ENCODE measurements at places on chromosomes 2 and 18.

GRCh38 chr18:33269223-33269622, 171.3 kb downstream of the CCDC178 start:
- no peak for DNase-seq

DNA sequence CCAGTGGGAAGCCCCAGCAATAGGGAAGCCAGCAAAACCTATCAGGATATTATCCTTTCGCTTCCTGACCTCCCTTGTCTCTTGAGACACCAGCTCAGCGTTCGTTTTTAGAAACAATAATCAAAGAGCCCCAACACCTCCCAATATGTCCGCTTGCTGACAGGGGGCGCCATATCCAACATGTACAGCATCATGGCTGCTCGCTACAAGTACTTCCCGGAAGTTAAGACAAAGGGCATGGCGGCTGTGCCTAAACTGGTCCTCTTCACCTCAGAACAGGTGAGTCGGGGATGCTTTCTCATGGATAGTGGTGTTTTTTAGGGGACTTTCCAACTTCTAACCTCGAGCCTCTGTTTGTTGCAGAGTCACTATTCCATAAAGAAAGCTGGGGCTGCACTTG, 28.7 kb downstream of the GAD1 start:
- DNase-seq: no peak

- no peak for DNase-seq
Measured at GRCh38 chr18:75790111-75790510, 362.6 kb upstream of the SMIM21 start.

DNA sequence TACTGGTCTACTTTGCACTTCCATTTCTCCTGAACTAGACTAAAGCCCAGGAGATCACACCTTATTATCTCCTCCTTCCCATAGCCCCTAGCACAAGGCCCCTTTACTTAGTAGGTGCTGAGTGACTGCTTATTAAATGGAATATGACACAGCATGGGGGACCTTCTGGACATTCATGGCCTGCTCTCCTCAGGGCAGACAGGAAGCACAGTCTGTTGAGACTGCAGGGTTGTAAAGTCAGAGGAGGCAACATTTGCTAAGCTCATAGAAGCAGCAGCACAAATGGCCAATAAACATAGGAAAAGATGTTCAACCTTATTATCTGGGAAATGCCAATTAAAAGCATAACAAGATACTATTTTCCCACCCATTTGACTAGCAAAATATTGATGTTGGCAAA, 75.3 kb downstream of the DNMT3A start:
- no peak for DNase-seq

- DNase-seq: no peak
Measured at GRCh38 chr2:66346231-66346664, 88.7 kb upstream of the MEIS1 start.

GRCh38 chr2:174996622-174997021, 8.6 kb downstream of the CHN1 start:
- no peak for DNase-seq

GRCh38 chr2:136324966-136325365, 207.0 kb upstream of the CXCR4 start:
- DNase-seq: no peak

DNA sequence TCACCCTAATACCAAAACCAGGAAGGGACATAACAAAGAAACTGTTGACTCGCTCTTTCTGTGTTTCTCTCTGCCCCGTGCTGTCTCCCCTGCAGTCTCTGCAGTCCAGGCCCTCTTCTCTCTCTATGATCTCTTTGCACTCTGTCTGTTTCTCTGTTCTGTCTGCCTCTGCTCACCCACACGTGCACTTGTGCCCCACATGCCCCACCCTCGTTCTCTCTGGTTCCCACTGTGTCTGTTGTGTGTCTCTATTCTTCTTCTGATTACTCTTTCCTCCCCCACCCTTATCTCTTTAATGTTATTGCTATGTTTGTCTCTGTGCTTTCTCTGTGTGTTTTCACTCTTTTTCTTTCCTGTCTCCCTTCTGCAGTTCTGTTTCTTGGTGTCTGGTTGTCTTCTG, 54.0 kb downstream of the NAT8 start:
- no peak for DNase-seq

GRCh38 chr2:109143214-109144187, 14.5 kb downstream of the SH3RF3 start:
- DNase-seq: peak; percentile 57

GRCh38 chr2:48852938-48853337, 97.4 kb upstream of the LHCGR start:
- DNase-seq: no peak

GRCh38 chr2:182715121-182715891, 751 bp upstream of the DNAJC10 start:
- DNase-seq: no peak

DNA sequence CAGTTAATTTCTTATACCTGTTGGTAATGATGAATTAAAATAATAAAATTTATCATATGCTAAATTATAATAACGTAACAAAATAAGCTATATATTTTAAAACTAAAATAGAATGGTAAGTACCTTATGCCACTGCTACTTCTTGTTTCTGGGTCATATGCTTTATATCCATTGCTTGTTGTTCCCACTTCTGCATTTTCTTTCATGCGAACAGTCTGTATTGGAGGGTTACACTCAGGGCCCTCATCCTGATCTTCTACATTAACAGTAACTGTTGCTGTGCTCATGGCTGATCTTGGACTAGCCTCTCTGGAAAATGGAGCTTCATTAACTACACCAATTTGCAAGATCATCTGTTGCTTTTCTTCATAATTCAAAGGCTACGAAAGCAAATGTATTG, 22.2 kb downstream of the DSC2 start:
- DNase-seq: no peak

DNA sequence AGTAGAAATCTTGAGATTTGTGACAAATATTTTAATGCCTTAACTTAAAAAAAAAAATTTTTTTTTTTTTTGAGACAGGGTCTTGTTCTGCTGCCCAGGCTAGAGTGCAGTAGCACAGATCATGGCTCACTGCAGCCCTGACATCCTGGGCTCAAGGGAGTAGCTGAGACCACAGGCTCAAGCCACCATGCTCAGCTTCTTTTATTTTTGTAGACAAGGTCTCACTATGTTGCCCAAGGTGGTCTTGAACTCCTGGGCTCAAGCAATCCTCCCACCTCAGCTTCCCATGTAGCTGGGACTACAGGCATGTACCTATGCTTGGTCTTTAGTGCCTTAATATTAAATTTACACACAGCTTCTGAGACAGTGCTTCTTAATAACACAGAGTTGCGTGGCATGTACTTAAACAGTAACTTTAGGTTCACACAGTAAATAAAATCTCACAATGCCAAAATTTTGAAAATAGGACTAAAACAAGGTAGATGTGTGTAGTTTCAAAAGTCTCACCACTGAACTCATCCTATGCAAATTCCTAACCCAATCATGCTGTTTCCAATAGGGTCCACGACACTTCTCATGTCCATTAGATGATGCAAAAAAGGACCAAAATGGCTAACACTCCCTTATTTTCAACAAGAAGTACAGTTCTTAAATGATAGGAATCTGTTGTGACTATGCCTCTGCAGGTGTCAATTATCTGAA, 4.1 kb downstream of the HSPD1 start:
- no peak for DNase-seq

GRCh38 chr2:178912416-178913048, 105.3 kb upstream of the TTN start:
- DNase-seq: no peak

GRCh38 chr2:61262699-61263098, 100.7 kb downstream of the C2orf74 start:
- no peak for DNase-seq

- DNase-seq: no peak
Measured at GRCh38 chr2:62013641-62014040, 108.2 kb downstream of the COMMD1 start.

DNA sequence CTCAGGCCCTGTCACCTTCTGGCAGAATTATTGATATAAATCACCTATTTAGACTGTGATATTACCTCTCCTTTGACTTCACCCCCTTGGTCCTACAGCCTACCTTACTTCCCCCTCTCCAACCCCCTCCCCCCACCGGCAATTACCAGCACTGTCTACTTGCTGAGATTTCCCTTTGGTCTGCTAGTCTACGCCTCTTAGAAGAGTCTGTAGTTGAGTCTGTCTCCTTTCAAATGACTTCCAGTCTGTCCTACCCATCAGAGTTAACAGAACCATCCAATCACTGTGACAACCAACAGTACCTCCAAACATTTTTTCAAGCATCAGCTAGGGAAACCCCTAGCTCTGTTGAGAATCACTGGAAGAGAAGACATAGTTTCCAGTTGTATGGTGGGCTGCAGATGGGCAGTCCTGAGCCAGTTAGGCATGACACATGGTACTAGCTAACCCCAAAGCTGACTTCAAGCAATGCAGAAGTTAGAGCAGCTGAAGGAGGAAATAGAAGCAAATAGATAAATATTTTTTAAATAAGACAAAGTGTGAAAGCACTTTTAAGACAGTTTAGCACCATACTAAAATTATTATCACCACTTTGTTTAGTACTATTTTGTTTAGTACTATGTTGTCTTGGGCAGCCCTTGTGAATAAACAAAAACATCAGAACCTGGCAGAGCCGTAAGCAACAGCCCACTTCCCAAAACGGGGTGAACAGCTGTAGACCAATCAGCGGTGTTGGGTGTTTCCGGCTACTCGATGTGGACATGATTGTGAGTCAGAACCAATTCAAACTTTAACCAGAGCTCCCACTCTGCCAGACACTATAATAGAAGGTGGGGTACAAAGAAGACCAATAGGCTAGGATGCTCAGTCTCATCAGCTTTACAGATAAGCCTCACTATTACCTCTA, 2.7 kb upstream of the ASNSD1 start:
- peak; percentile 12 for DNase-seq

DNA sequence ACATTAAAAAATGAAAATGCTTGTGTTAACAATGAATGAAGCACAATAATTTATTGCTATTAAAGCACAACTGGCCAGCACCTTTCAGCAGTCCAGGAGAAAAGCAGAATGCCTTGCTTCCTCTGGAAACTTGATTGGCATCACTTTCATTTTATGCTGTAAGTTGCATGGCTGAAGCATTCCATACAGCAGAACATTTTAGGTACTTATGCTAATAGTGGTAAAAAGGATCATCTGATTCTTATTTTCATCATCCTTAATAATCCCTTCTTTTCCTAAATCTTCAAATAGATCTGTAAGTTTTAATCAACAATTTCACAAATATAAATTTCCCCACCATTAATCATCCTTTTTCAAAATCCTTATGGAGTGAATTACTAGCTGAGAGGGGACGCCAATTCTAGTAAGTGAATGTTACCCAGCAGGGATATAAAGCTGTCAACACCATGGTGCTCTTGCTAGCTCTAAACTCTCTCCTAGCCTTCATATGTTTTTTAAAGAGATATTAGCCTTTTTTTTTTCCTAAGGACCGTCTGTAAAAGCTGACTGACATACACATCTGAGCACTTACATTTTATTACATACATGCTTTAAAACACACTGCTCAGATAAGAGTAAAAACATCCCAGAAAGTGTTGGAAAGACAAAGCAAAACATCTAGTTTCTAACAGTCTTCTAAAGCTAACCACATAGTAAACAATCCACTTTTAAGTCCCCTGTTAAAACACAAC, 5.3 kb downstream of the SATB2 start:
- no peak for DNase-seq

DNA sequence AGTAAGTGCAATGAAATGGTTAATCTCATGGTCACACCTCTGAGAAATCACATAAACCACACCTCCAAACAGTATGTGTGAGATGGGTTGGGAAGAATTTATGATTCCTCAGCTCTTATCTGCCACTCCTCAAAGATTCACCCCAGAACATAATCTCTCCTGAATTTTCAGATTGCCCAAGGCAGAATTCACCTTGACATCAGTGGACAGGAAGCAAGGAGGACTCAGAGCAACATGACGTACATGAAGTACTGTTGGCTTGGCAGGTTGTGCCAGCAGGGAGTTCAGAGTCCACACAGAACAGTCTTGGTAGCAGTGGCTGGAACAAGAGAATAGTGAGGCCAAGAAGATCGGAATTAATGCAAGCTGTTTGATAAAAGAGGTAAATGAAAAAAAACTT, 31.7 kb upstream of the CYBRD1 start:
- DNase-seq: no peak

DNA sequence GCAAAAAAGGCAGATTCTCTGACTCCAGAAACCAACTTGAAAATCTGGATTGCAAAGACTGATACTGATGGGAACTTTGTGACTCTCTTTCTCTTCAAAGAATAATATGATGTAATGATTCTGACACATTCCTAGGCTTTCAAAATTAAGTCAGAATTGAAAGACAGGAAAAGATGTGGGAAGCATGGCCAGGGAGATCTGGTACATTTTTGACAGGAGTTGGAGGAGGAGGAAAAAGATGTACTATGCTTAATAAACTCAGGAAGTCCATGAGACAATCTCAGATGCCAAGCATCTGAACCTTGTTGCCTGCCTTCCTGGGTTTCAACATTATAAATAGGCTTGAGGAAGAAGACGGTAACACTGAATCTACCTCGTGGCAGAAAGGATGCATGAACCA, 34.2 kb downstream of the KLF7 start:
- no peak for DNase-seq

DNA sequence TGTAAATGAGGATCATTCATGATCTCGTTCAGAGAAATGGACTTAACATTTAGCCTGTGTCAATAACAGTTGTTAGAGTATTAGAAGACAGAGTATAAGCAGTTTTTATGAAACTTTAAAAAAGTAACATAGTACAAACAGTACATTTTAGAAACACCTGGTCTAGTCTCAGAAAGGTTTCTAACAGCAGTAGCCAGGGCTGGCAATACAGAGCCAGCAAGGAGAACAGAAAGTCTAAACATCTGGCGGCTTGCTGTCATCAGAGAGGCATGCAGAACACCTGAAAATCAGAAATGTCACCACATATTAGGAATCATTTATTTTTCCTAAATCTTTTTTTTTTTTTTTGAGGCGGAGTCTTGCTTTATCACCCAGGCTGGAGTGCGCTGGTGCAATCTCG, 50.1 kb downstream of the RPL31 start:
- no peak for DNase-seq

GRCh38 chr2:62489162-62489561, 16.8 kb downstream of the TMEM17 start:
- no peak for DNase-seq

- DNase-seq: no peak
Measured at GRCh38 chr2:118801151-118801550, 46.3 kb downstream of the EN1 start.

- DNase-seq: no peak
Measured at GRCh38 chr2:12931186-12931844, 214.6 kb downstream of the TRIB2 start.

GRCh38 chr2:25697559-25698341, 24.4 kb upstream of the DTNB start:
- DNase-seq: no peak

DNA sequence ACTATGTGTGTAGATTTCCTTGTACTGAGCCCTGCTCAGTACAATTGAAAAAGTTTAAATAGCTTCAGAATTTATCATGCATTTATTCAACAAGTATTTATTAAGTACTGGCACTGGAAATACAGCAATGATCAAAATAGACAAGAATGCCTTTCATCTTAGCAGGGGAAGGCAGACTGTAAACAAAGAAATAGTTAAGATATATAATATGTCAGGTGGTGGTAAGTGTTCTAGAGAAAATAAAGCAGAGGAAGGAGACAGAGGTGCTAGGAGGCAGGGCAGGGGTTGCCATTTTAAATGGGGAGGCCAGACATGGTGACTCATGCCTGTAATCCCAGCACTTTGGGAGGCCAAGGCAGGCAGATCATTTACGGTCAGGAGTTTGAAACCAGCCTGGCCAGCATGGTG, 13.6 kb upstream of the LIPG start:
- no peak for DNase-seq

Data from stimulated activated CD4-positive, alpha-beta T cell treated with anti-CD3 and anti-CD28 coated beads, TNF-alpha, amount 100 ng/mL, for 24 hours (primary cell).